Activated T-helper 1 cell treated with Interleukin-2 at 50 U/mL for 16 hours (primary cell): ENCODE measurements at places on chromosomes 3 and 15.

GRCh38 chr3:44077267-44077666 lies 164.4 kb upstream of the TOPAZ1 start:
- DNase-seq, result no peak

- DNase-seq, result no peak
Measured at GRCh38 chr3:107781253-107781652, 258.5 kb downstream of the BBX start.

GRCh38 chr3:146337991-146338390 lies 87.1 kb upstream of the PLSCR4 start:
- DNase-seq, result no peak

DNA sequence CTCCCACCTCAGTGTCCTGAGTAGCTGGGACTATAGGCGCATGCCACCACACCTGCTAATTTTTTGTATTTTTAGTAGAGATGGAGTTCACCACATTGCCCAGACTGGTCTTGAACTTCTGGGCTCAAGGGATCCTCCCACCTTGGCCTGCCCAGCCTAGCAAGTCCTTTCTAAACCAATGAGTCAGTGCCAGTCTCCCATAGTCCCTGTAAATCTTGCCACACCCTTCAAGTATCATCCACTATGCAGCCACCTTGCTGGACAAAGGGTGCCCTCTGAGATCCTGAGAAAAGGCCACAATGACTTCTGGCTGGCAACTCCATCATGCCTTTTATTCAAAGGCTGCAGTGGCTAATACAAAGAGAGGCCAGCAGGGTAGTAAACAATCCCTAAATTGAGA lies 184.0 kb downstream of the ABHD5 start:
- DNase-seq, result no peak

- DNase-seq, result no peak
Measured at GRCh38 chr15:79804838-79805237, 92.0 kb downstream of the MTHFS start.

GRCh38 chr3:36680952-36681351 lies 83.4 kb downstream of the DCLK3 start:
- no peak for DNase-seq

DNA sequence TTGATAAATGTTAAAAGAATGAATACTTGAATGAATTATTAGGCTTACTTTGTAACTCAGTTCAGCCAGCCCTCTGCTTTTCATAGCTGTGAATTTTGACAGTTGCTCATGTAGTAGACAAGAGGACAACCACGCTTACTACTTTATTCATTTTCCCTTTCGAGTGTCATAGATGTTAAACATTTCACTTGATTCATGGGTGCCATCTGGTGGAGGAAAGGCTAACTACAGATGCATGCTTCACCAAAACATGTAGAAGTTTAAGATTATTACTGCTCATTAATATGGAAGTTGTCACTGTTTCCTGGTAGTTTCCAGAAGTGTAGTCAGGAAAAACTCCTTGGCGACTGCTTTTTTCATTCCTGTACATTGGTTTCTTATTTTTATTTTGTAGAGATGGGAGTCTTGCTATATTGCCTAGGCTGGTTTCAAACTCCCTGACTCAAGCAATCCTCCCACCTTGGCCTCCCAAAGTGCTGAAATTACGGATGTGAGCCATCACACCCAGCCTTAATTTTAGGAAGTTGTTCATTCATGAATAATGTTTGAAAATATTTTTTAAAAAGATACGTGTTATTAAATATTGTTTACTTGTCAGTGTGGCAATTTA lies 163.2 kb downstream of the B3GALNT1 start:
- peak; percentile 19 for DNase-seq

DNA sequence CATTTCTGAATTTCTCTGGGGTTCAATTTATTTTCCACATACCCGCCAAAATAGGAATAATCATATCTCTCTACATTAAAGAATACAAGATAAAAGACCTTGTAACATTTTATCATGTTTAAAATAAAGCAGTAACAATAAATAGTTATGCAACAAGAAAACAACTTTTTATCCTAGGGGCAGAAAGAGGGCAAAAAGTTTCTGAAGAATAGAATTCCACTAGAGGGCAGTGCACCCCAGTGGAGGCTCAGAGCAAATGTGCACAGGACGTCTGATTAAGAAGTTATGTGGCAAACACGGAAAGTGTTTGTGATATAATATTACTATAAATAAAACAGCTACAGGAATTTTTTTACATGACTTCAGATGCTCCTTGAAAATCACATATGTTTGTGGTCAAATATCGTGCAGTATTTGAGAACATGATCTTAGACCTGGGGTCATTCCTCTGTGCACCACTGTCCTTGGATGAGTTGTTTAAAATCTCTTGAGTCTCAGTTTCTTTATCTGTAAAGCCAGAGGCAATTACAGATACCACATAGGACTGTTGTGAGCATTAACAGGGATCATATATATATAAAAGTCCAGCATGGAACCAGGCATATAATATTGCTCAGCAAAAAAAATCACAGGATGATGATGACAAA lies 13.2 kb upstream of the PIK3R4 start:
- DNase-seq, result no peak

GRCh38 chr3:15934389-15935195 lies 136.8 kb upstream of the ANKRD28 start:
- no peak for DNase-seq

GRCh38 chr3:109864452-109864851 lies 527.1 kb upstream of the DPPA4 start:
- no peak for DNase-seq

GRCh38 chr3:98977520-98977919 lies 76.0 kb upstream of the DCBLD2 start:
- no peak for DNase-seq

DNA sequence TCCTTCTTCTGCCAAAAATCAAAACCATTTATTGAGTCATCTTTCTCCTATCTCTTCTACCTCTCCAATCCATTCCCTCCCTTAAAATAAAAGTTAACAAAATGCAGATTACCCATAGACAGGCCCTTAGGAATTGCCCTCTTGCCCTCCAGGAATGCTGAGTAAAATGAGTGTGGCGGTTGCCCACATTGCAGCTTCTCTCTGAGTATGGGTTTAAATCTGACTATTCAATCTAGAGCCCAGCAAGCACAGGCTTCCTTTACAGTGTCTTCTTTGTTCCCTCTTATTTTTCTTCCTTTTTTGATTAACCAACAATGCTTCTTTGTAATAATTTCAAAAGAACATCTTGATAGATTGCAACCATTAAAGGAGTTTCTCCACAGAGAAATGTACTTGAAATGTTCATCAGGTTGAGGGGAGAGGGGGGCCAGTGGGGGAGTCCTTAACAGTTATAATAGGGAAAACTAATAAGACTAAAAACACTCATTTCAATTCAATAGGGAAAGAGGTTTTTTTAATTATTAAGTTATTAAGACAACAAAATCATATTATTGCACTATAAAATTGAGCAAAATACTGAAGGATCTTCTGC lies 135.3 kb upstream of the LMCD1 start:
- no peak for DNase-seq

DNA sequence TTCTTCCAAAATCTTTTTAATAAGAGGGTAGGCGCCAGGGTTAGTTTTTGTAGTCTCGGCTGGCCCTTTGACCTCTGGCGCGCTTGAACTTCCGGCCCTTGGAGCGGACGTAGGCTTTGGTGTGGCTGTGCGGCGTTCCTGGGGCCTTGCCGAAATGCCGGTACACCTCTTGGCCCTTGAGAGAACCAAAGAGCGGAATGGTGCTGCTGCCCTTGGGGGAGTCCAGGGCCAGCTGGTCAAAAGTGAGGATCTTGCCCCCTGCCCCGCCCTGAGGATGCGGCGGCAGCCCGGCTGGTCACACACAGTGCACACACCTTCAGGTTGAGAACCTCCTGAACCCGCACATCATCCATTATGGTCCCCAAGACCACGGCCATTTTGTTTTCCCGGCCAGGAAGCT lies 20.0 kb upstream of the CHRNB4 start:
- no peak for DNase-seq

DNA sequence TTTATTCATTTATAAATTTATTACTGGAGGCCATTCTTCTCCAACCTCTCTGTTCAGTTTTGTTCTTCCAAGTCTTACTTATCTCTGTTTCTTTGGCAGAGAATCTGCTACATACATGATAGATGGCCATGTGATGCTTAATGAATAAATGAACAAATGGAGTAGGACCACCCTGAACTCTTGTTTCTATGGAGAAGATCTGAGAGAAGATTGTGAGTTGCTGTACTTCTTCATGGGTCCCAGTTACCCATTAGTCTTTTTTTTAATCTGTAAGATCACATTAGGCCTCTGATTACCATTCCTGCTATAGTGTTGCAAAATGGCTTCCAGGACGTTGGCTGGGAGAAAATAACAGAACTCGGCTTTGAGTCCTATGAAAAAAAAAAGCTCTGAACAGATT lies 191.9 kb upstream of the SYNPR start:
- no peak for DNase-seq

DNA sequence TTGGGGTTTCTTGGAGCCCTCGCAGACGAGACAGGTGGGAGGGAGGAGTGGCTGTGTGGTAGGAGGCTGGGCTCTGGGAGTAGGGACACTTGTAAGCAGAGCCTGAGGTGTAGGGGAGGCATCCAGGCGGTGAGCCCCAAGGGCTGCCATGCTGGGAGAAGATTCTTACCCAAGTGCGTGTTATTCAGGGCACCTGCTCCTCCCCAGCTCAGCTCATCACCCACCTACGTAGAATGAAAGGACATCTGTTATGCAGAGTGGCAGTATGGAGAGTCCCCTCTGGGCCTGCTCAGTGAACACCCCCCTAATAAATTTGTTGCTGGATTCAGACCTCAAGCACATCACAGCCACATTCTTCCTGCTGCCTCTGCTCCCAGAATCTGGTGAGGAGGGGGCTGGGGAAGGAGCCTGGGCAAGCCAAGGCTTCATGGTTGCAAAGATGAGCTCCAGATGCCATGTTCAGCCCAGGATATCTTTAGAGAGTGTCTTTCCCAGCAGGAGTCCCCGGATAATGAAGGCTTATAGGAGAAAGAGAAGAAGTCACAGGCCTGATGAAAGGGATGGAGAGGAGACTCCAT lies 261.8 kb downstream of the EPHB1 start:
- no peak for DNase-seq

- DNase-seq, result no peak
Measured at GRCh38 chr3:172213904-172214303, 174.5 kb downstream of the FNDC3B start.

GRCh38 chr3:34254285-34254684 lies 455.9 kb downstream of the PDCD6IP start:
- no peak for DNase-seq

DNA sequence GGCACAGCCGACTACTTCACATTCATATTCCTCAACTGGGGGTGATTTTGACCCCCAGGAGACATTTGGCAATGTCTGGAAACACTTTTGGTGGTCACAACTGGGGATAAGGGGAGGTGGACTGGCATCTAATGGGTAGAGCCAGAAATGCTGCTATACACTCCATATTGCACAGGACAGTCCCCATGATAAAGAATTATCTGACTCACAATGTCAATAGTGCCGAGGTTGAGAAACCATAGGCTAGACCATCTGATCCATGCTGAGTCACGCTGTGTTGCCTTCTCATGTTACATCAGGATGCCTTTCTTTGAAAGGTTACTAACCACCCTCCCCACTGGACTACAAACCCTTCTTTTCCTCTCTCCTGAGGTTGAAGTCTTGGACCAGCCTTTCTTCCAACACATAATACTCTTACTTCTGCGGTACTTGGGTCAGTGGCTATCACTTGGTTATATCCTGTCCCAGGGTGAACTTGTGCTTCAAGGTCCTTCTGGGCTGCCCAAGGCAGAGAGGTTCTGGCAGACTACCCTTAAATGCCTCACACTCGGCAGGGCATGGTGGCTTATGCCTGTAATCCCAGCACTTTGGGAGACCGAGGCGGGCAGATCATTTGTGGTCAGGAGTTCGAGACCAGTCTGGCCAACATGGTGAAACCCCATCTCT lies 68.8 kb downstream of the CTNNB1 start:
- no peak for DNase-seq

DNA sequence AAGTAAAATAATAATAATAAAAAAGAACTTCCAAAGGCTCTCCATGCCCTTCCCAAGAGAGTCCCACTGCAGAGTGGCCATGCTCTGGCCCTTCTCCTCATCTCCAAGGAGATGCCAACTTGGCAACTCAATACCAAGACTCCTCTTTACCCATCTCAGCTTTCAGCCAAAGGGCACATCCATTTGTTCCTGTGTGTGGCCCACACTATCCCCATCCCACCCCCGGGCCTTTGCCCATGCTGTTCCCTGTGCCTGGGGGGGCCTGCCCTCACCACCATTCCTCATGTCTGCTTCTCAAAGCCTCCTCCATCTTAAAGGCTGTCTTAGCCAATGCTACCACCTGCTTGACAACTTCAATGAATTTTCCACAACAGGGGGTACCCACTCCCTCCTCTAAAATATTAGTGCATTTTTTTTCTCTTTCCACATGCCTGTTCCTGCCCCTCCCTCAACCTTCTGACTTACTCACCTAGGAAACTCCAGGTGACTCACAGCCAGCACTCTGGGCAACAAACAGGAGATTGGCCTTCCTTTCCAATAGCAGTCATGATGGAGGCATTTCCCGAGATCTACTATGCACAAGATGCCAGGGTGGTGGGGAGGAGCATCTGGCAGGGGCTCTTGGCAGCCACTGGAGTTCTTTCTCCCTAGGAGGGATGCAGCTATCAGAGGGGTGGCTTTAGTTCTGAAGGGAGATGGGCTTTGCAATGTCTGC lies 109.4 kb upstream of the SMAD3 start:
- DNase-seq, result no peak

DNA sequence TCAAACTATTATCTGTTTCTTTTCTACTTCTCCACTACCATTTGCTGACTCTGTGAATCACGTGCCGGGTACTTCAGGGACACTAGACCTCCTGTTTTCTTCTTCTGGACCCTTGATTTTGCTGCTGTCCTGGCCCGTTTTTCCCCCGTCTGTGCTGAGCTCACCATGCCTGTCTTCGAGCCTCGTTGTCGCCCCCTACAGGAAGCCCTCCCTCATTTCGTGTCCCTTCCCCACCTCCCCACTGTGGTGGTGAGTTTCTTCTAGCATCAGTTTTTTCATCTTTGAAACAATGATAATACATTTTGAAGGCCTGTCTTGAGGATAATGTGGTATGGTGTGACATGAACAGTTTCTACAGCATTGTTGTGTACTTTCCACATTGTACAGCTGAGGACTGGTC lies 12.8 kb downstream of the GABRG3 start:
- DNase-seq, result no peak
